ENCODE measurements at places on chromosomes 16 and 17.

GRCh38 chr16:84751947-84752346, 52.1 kb downstream of the USP10 start:
- DNase-seq: no peak

GRCh38 chr16:53809088-53809932, 105.4 kb downstream of the FTO start:
- no peak for DNase-seq

DNA sequence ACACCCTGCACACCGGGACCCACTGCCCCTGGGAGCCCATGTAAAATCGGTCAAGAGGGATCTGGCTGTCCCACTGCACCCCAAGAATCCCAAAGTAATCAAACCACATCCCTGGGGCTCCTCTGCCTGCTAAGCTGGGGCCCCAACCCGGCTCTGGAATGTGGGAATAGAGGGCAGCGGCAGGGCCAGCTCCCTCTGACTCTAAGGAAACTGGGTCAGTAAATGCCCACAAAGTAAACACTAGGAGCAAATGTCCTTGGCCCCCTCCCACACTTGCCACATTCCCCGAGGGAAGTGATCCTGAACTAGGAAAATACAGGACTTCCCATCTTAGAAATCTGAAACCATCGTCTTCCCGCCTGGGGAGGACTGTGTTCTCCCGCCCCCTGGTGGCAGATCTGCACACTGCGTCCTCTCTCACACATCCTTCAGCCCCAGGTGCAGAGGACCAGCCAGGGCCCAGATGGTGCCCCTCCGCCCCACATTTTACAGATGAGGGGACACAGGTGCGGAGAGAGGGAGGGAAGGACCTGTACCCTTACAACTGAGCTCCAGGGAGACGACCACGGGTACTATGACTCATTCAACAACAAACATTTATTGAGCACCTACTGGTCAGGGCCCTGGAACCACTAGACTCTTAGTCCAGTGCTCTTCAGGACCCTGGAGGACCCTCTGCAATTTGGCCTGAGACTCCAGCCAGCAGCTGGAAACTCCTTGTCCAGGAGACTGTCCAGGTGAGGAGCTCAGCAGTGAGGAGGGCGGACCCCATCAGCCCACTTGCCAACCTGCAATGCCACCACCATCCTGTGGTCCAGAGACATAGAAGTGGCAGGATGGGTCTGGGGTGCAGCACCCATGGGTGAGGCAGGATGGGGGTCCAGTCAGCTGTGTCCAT, 10.1 kb downstream of the P3H4 start:
- peak; percentile 93 for DNase-seq

DNA sequence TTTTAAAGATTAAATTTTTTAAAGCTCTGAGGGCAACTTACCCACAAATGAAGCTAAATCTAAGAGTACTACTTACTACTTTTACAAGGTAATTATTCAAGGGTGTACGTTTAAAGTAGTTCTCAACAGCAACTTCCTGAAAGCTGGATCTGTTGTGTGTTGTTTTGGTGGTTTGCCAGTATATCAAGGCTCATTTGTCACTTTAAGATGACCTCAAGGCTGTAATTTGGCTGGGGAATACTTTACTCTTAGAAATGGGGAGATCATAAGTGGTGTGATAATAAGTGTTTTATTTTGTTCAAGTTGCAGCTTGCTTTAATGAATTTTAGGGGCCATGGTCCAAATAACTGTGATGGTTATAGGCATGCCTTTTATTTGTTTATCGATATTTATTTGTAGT, 30.4 kb downstream of the AP2B1 start:
- no peak for DNase-seq

- DNase-seq: no peak
Observed at GRCh38 chr16:539901-540530, 12.5 kb downstream of the CAPN15 start.

DNA sequence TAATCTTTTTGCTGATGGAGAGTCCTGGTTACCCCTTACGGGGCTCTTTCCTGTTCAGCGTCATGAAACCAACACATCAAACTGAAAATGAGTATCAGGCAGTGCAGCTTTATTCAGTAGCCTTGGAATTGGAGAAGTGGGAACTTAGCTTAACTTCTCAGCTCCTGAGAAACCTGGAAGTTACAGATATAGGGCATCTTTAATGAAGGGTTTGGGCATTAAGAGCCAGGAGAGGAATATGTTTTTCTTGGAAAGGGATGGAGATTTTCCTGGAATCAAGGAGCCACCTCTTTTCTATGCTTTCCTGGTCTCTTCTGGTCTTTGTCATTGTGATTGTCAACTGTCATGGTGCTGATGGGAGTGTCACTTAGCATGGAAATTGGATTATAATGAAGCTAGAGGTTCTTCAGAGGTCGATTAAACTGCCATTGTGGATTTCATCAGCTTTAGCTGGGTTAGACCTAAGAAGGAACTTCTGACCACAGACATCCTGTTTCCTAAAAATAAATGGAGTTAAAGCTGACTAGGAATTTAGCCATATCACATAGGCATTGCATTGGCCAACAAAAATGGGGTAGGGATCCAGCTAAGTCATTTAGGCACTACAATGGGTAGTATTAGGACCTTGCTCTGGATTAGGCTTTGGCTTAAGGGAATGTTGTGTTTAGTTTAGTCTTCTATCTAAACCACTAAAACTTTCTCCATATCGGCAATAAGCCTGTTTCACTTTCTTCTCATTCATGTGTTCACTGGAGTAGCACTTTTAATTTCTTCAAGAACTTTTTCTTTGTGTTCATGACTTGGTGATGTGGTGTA, 186.4 kb downstream of the BCAS3 start:
- no peak for DNase-seq

DNA sequence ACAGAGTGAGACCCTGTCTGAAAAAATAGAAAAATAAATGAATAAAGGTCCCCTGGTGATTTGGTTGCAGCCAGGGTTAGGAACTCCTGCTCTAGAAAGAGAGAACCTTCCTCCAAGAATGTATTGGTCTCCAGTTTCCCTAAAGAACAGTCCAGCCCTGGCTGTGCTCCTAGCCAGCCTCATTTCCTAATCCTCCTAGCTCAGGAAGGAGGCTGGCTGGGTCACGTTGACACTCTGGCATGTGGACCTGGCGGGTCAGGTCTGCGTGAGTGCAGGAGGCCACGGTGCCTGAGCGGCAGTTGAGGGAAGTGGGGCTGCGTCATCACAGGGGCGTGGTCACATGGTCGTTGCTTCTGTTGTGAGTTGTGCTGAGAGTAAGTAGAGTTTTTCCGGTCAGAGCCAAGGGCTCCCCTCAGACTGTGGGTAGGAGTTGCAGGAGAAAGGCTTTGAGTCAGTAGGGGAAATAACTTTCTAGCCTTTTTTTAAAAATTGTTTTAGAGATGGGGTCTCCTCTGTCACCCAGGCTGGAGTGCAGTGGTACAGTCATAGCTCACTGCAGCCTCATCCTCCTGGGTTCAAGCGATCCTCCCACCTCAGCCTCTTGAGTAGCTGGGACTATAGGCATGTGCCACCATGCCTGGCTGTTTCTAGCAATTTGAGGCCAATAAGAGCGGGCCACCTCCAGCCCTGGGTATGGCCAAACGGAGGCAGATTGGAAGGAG, 194.0 kb upstream of the CIBAR2 start:
- peak; percentile 51 for DNase-seq

DNA sequence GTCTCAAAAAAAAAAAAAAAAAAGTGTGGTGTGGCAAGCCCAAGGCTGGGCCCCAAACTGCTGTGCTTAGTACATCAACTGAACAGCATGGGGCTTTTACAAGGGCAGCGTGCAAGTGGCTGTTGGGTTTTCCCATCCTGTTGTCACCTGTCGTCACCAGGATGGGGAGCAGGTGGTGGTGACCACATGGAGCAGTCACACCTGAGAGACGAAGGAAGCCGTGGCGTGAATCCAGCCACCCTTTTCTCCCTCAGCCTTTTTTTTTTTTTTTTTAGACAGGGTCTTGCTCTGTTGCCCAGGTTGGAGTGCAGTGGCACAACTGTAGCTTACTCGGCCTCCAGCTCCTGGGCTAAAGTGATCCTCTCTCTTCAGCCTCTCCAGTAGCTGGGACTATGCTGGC, 4.1 kb upstream of the MRPL58 start:
- no peak for DNase-seq

DNA sequence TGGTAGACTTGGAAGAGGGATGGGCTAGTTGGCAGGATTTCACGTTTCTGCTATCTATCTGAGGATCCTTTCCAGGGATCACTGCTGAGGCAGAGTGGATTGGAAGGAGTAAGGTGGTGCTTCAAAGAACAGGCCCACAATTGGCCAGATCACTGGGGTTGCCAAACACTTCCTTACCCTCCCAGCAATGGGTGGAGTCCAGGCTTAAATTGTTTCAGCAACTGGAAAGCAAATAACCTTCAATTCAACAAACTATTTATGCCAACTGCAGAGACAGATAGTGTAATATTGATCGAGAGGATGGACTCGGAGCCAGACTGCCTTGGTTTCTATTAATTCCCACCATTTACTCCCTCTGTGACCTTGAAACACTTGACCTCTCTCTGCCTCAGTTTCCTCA, 2.1 kb downstream of the ARRB2 start:
- no peak for DNase-seq

DNA sequence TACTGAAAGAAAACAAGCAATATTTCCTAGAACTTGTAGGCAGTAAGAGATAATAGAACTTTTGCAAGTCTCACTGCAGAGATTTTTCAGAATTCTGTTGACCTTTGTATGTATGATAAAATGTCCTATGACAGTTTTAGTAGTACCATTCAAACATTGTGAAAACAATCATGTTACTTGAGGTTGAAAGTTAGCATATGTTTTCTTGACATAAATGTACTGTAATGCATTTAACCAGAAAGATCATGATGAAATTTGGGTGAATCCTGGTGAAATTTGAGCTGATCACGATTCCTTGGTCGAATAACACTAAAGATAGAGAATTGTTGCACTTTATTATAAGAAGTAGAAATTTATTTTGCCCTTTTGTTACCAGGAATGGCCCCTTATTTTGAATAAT, 85.7 kb downstream of the TAOK1 start:
- DNase-seq: no peak

DNA sequence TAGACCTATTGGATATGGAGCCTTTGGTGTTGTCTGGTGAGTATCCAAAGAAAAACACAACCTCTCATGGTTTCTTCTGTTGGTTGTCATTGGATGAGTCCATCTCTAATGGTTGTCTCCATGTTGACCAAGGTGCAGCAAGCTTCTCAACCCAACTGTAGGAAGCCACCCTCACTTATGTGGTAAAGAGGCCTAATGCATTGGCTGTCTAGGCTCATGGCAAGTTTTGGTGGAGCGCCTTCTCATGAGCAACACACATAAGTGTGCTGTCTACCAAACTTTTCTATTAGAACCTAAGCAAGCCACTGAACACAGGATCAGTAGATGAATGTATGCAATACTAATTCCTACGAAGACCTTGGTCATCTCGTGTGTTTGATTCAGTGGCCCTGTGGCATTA, 819 bp downstream of the NLK start:
- no peak for DNase-seq

DNA sequence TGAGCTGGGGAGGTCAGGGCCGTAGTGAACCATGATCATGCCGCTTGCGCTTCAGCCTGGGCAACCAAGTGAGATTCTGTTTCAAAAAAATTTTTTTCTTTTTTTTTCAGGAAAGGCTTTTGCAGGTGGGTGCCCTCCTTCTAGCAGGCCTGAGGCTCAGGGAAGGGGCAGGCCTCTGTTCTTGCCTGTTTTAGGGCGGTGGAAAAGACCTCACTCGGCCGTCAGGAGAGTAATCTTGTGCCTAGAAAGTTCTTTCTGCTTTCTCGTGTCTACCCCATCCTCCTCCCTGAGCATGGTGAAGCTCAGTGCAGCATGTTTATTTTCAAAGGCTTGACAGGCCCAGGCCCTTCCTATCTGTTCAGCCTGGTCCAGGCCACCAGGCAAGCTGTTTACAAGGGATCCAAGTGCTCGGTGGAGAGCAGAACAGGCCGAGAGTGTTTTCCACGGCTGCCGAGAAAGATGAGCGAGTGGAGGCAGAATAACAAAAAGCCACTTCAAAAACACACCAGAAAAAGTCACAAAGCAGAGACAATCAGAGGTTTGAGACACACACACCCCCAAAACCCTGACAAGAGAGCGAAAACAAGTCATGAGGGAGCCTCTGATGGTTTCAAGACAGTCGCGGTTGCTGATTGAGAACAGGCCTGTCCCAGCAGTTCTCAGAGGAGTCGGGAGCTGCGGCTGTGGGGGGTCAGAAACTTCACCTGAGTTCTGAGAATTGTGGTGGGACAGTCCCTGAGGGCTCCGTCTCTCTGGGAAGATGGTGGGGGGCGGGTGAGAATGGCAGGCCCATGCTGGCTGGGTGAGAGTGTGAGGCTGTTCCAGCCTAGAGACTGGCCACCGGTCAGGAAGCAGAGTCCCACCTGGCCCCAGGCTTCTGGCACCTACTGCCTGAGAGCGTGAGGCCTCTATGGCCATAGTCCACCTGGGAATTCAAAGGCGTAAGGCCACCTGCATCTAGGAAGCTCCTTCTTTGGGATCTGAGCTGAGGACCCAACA, 37.5 kb upstream of the CCR7 start:
- no peak for DNase-seq

DNA sequence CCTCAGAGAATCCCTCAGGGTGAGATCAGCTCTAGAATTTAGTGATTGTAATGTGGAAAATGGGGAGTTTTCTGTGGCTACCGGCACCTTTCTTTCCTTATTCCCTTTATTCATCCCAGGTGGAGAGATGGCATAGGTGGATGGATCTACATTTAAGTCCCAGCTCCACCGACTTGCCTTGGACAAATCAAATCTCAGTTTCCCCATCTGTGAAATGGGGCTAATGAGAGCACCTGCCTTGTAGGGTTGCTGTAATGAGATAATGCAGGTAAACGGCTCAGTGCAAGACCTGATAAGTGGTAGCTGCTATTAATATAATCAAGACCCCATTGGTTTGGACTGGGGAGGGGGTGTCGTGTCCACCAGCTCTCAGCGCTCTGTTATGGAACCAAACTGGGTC, 40.5 kb downstream of the OTOA start:
- DNase-seq: no peak

DNA sequence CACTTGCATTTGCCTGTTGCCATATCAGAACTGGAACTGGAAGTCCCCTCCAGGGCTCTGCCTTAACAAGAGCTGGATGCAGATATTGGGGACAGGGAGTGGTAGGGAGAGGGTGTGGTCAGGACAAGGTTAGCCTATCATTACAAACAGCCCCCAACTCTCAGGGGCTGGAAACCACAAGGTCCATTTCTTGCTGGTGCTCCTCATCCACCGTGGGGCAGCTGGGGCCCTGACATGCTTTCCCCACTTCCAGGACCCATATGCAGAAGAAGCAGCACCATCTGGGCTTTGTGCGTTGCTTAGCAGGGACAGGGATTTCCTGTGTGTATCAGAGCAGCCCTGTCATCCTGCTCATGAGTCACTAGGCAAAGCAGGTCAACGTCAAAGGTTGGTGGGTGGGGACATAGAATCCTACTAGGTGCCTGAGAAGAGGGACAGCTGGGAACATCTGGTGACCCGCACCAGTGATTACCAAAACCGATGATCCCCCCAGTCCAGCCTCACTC, 26.9 kb downstream of the RGS9 start:
- peak; percentile 64 for DNase-seq

DNA sequence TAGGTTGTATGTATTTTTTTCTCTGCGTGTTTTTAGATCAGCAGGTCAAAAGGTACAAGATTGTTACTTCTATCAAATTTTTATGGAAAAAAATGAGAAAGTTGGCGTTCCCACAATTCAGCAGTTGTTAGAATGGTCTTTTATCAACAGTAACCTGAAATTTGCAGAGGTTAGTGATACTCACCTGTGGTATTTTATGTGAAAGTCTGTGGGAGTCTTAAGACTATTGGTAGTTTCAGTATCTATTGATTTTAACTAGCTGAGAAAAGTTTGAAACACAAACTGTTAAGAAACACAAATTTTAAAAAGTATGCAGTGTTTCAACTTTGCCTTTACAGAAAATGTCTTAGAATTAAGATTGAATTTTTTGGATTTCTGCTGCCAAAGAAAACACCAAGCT, 49.6 kb downstream of the CYLD start:
- DNase-seq: no peak

- no peak for DNase-seq
Observed at GRCh38 chr16:85309656-85310587, 197.7 kb upstream of the CIBAR2 start.
